ENCODE measurements at places on chromosomes 4 and X. TPM values are rescaled to one million over a fixed set of nuclear protein-coding genes. Genes with fewer than 3 reads are reported as not detected.

XAGE1A gene
- total RNA-seq = not detected

PABPC1L2A gene
- not detected for total RNA-seq

- DNase-seq = no peak
Observed at GRCh38 chrX:74420196-74421035, 877 bp upstream of the SLC16A2 start.

- DNase-seq = no peak
Observed at GRCh38 chrX:107766470-107767150, 9.0 kb downstream of the TSC22D3 start.

DNA sequence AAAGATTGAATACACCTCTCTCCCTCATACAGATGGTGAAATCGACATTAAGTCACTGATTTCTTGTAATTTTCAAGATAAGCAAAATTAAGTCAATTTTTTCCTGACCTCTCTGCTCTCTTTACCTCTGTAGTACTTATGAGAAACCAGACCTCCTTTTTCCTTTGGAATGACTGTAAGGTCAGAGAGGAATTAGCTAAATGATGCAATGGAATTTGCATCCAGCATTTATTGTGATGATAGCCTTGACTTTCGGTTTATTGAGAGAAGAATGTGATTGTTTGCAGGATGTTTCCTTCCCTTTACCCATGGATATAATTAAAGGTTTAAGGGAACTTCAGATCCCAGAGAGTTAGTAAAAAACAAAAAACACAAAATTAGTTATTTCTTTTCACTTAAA is 22.4 kb downstream of the STK26 start:
- no peak for DNase-seq

GRCh38 chr4:105345358-105345757 is 128.5 kb downstream of the PPA2 start:
- no peak for DNase-seq

DNA sequence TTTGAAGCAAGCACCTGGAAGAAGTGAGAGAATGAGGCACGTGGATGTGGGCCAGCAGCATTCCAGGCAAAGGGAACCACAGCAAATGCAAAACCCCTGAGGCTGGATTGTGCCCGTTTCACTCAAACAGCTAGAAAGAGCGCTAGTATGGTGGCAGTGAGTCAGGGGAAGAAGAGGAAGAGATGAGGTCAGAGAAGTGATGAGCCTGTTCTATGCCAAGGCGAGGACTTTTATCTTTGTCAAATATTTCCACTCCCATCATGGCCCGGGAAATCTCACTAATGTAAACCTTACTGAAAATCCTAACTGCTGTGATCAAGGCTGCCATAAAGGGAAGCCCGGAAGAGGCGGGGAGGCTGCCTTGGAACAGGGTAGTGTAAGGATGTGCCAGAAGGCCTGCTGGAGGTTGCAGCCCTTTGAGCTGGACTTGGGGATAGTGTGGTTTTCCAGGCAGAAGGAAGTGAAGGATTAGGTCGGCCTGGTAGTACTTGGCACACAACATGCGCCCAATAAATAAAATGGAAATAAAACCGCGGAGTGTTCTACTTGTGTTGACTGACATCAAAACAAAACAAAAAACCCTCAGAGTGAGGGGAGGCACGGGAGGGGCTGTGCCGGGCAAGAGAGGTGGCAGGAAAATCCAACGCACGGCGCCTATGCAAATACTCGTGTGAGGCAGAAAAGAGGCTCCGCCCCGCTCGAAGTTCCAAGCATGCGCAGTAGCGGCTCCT is 1.2 kb upstream of the CDK16 start:
- DNase-seq = no peak

DNA sequence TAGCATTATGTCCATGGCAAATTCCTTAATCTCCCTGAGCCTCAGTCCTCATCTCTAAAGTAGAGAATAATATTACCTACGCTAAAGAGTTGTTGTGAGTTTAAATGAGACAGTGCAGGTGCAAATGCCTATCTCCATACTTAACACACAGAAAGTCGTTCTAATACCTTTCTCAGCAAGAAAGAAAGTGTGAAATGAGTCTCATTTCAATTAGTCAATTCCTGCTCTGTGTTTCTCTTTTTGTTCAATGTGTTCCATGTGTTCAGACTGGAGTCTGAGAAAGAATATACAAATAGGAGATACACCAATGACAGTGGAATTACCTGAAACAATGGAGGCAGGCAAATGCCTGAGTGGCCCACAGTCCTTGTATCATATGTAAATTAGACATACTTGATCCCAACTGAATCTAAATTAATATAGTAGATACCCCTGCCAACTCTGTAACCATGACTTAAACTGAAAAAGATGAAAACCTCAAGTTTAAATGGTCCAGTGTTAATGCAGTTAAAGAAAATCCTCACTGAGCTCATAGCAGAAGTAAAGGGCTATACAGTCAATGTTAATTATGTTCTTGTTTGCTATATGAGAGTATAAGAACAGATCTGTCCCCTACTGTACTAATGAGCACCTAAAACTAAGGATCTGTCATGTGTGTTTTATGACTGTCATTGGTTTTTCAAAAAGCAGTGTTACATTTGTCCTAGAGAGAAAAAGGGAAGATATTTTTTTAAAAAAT is 68.2 kb downstream of the GPC3 start:
- no peak for DNase-seq

- DNase-seq = no peak
Observed at GRCh38 chr4:7651461-7651921, 216.8 kb upstream of the PSAPL1 start.

GRCh38 chr4:147901388-147901787 is 169.5 kb downstream of the ARHGAP10 start:
- no peak for DNase-seq
